G401 (cell line): ENCODE measurements at places on chromosomes 7 and 10. TPM values are rescaled to one million over a fixed set of nuclear protein-coding genes. Genes with fewer than 3 reads are reported as not detected.

GJC3 gene
- not detected in 2 replicates for total RNA-seq

RGS10 gene
- total RNA-seq: 67.1 and 80.5 TPM in 2 replicates

GIMAP6 gene
- total RNA-seq: not detected in 2 replicates

AOC1 gene
- 0.92 TPM in 1 of 2 replicates, not detected in the other for total RNA-seq

CLDN4 gene
- 1.6 and 2.8 TPM in 2 replicates for total RNA-seq

SPAG6 gene
- 52.9 and 57.2 TPM in 2 replicates for total RNA-seq

SYT15 gene
- not detected in 2 replicates for total RNA-seq

CHRM2 gene
- total RNA-seq: under 0.01 and 0.06 TPM in 2 replicates

GRCh38 chr10:78959217-78959923 lies 109.4 kb upstream of the ZMIZ1 start:
- no peak for DNase-seq

DNA sequence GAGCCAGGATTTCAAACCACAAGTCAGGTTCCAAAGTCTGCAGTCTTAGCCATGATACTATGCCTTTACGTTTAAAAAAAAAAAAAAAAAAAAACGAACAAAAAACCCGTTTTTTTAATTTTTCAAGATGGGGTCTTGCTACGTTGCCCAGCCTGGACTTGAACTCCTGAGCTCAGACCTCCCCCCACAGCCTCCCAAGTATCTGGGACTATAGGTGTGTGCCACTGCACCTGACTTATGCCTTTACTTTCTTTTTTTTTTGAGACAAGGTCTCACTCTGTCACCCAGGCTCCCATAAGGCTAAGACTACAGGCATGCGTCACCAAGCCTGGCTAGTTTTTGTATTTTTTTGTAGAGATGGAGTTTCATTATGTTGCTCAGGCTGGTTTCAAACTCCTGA lies 14.7 kb downstream of the ASNS start:
- DNase-seq: no peak

- no peak for DNase-seq
These were observed 18.0 kb downstream of the STARD3NL start for GRCh38 chr7:38195804-38196595.

GRCh38 chr10:43046288-43046991 lies 30.4 kb upstream of the RET start:
- DNase-seq: no peak

DNA sequence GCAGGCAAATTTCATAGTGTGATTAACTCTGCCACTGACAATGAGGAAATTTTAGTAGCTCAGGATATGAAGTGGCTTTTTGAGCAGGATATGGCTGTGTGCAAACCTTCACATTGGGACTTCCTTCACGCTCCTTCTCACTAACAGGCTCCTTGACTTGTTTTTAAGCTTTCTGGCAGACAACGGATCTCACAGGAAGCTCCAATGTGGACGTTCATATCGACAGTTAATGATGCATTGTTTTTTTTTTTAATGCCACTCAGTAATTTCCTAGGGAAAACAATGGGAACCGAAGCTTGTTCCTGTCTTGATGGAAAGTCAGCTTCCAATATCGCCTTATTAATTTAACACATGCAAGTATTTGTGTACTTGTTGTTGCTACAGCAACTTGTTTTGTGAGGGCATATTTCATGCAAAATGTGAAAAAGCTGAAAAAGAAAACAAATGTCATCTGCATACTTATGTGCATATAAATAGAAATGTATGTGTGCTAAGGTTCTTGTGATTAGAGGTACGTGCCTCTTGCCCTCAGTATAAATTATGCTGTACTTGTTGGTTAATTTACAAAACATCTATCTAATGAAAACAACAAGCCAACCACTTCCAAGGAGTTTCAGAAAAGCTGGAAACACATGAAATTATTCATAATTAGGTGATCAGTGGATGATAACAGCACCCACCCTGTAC lies 84.7 kb downstream of the NRP1 start:
- DNase-seq: no peak

DNA sequence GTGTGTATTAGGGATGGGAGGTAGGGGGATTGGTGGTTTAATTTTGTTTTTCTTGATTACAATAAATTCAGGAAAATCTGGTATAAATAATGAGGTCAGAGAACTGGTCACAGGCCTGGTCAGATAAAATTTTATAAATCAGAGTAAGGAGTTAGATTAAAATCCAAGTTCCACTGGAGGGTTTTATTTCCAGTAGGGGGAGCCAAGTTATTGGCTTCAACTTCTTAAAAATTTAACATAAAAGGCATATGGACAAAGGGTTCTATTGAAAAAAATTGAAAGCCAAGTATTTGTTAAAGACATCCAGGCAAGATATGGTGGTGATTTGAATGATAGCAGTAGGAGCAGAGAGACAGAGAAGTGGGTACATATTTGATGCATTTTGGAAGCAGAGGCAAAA lies 763.3 kb downstream of the SORCS1 start:
- DNase-seq: no peak

GRCh38 chr10:16570731-16571130 lies 49.1 kb upstream of the C1QL3 start:
- DNase-seq: no peak

DNA sequence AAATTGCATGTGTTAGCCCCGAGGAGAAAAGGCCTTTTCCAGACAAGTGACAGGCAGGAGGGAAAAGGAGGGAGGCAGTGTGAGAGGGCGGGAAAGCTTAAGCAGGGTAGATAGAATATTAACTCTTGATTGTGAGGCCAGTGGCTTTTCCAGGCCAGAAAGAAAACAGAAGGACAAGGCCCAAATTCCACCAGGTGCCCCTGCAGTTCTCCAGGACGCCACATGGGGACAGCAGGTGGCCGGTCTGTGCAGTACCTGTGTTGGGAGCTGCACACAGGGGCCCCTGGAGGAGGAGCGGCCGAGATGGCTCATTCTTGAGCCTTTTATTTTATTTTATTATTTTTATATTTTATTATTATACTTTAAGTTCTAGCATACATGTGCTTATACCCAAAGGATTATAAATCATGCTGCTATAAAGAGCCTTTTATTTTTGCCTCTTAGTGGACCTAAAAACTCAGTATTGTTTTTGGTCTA lies 141.3 kb upstream of the KLF14 start:
- DNase-seq: peak; percentile 74

- no peak for DNase-seq
These were observed 104.2 kb upstream of the VWC2 start for GRCh38 chr7:49669285-49669684.

GRCh38 chr10:96225119-96225518 lies 46.2 kb downstream of the BLNK start:
- DNase-seq: no peak

DNA sequence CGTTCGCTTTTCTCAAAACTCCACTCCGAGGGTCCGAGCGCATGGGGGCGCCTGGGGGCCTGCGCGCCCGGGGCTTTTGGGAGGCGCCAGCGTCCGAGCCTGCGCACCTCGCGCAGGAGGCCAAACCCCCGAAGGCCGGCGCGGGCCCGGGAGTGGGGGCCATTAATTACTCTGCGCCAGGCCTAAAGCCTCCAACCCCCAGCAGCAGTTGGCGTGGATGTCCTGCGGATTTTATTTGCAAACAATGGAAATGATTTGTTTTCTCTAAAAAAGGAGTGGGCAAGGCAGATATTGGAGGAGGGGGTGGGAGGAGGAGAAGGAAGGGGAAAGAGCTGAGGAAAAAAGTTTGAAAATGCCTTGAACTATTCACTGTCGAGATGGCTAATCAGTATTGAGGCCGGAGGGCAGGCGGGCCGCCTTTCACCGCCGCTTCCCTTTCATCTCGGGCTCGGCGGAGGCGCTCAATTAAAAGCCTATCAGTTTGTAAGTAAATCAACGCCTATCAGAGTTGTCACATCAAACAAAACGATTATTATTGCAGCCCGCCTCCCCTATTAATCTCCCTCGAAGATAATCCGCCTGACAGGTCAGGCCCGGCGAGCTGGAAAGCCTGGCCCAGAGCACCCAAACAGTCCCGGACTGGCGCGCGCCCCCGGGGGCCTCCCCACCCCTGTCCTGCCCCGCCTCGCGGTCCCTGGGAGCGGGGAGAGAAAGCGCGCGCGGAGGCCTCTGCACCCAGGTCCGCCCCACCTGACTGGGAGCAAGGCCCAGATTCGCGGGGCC lies 3.4 kb upstream of the ZNF503 start:
- DNase-seq: no peak

DNA sequence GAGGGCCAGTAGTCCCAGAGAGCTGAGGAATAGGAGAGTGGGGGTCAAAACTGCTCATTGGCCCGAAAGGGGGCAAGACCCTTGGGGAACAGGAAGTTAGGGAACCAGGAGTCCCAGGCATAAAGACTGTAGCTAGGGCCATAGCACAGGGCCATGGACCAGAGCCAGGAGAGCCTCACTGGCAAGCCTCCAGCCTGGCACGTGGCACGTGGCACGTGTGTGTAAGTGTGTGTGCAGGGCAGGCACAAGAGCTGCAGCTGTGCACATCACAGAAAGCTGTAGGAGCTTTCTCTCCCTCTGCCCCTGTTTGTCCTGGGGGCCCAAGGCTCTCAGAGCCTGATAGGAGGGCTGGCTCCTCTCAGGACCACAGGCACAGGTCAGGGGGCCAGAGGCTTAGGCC lies 47.8 kb upstream of the SLF2 start:
- DNase-seq: no peak

DNA sequence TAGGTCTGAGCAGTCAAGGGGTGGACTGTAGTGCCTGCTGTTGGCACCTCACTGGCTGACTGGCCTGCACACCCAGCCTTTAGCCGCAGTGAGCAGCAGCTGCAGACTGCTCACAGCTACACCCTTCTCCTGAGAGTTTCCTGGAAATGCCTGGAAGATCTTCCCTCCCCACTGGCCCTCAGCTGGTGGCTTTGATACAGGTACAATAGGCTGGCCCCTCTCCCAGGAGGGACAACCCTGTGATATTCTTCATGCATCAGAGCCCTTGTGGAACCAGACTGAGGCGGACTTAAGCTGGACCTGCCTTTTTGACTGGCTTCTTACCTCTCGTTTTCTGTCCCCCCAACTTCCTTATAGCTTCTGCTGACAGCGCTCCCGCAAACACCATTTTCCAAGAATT lies 6.4 kb downstream of the GCK start:
- DNase-seq: no peak

DNA sequence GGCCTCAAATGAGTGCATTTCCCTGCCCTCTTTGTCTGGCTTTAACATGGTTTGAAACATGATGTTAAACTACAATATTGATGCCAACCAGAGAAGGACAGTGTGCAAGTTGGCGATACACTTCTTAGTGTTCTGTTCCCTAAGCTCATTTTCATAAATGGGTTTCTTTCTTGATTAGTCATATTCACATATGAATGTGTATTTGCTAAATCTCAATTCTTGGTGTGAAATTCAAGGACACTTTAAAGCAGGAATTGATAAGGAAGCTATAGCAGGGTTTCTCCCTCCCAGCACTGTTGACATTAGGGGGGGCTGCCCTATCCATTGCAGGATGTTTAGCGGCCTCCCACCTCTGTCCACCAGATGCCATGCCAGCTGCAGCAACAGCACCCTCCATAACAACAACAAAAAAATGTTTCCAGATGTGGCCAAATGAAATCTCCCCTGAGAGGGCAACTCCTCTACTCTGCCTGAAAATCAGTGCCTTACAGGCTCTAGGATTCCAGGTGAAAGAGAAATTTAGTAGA lies 13.1 kb downstream of the CCNY start:
- DNase-seq: no peak

DNA sequence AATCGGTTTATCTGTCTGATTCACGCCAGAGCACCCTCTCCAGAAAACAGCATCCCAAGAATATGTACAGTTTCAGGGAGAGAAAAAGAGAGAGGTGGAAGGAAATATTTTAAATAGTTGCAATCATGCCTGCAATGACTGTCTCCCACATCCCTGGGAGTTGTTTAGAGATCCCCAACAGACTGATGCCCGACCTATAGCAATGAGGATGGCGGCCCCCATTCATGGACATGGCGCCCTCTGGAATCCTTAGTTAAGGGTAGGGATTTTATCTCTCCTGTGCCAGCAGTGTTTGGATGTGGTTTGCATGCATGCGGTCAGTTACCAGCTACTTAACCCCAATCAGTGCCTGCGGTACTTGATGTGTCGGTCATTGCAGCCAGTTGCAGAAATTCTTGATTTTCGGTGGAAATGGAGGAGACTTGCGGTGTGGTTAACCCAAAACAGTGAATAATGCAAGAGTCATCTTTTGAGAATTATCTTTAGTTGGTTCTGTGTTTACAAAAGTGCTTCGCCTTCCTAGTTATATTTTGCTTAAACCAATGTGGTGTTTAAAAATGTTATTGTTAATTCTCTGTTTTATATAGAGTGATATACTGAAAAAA lies 186.0 kb upstream of the TCF7L2 start:
- no peak for DNase-seq

- no peak for DNase-seq
These were observed 30.0 kb upstream of the PCGF5 start for GRCh38 chr10:91190388-91190870.
